Activated CD4-positive, alpha-beta T cell treated with anti-CD3 and anti-CD28 coated beads for 36 hours (primary cell): ENCODE measurements at places on chromosomes 2 and 18.

GRCh38 chr18:79902640-79903039, 48.8 kb downstream of the SLC66A2 start:
- no peak for DNase-seq

- no peak for DNase-seq
Measured at GRCh38 chr2:191329841-191330240, 84.6 kb downstream of the MYO1B start.

- DNase-seq: no peak
Measured at GRCh38 chr2:227834423-227834822, 20.8 kb downstream of the CCL20 start.

DNA sequence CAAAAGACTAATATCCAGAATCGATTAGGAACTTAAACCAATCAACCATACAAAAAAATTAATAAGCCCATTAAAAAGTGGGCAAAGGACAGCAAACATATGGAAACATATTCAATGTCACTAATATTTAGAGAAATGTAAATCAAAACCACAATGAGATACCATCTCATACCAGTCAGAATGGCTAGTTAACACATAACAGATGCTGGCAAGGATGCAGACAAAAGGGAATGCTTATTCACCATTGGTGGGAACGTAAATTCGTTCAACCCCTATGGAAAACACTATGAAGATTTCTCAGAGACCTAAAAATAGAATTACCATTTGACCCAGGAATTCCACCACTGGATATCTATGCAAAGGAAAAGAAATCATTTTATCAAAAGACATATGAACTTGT, 468.2 kb upstream of the ST6GAL2 start:
- DNase-seq: no peak

DNA sequence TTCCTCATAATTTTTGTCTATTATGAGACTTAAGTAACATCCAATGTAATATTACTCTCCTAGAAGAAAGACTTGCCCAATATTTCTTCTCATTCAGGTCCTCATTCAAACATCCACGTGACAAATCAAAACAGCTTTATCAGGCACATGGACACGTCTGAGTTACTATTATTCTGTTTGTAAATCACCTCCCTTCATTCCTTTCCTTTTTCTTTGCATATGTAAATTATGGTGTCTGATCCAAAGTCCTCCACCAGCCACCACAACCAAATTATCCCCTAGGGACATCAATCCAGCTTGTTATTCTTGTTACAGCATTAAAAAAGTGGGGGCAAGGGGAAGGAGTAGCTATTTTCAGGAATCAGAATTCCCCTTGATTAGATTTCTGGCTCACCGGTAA, 7.1 kb downstream of the TMEM163 start:
- DNase-seq: no peak

DNA sequence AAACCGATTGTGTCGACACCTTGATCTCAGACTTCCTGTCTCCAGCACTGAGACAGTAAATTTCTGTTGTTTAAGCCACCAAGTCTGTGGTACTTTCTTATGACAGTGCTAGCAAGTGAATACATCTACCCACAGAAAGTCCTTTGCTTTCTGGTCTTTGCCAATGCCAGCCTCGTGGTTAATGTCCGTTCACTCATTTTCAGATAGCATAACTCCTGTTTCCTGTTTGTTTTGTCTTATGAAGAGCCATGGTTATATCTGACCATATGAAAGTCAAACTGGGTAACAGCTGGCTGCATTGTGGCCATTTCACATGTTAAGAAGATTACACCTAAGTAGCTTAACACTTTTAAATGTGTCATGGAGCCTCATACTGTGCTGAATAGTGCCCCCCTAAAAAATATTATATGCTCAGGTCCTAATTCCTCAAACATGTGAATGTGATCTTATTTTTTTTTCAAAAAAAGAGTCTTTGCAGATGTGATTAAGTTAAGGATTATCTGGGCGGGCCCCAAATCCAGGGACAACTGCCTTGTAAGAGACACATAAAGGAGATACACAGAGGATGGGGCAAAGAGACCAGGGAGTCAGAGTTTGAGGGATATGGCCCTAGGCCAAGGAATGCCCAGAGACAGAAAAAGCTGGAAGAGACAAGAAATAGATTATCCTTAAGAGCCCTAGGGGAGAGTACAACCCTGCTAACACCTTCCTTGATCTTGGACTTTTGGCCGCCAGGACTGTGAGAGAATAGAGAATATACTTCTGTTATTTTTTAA, 118.0 kb downstream of the KCNE4 start:
- no peak for DNase-seq

- peak; percentile 39 for DNase-seq
Measured at GRCh38 chr2:104852090-104852666, 1.7 kb upstream of the POU3F3 start.

DNA sequence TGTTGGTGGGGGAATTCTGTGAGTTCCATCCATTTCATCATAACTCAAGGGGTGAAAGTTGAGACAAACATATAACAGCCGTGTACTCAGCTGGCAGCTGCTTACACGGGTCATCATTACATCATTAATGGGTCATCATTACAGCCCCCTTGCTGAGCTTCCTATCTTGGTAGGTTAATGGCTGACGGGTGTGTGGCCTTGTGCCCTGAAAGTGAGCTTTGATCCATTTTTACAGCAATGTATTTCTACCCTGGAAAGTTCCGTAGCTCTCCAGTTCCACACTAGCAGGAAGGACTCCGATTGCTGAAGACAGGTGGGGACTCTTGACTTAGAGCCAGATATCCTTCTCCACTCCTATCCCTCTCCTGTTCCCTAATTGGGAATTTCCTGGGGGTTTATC, 105.2 kb upstream of the DLX2 start:
- DNase-seq: no peak

- DNase-seq: no peak
Measured at GRCh38 chr2:153071090-153071489, 352.7 kb downstream of the ARL6IP6 start.

DNA sequence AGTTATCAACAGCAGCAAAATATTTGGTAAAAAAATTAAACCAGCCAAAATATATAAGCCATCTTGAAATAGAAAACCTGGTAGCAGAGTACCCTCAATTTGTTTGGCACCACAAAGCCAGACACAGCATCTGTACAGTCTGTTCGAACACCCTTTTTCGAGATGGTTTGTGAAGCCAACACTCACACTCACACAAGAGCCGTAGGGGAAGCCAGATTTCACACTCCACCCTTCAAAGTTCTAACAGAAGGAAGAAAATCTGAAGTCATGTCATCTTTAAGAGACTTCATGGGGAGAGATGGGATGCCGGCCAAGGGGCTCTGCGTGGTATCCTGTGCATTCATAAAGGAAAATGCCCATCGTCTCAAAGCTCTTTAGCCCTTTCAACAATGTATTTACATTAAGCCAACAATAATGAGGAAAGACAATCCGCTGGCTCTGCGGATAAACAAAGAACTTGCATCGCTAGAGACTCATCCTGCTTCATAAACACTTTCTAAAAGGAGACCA, 451.5 kb upstream of the CHST9 start:
- no peak for DNase-seq

GRCh38 chr2:25453199-25453905, 111.6 kb upstream of the DNMT3A start:
- DNase-seq: peak; percentile 69

GRCh38 chr2:101007415-101008345, 5.6 kb downstream of the RPL31 start:
- DNase-seq: no peak

- no peak for DNase-seq
Measured at GRCh38 chr2:159792599-159792998, 5.4 kb downstream of the CD302 start.

DNA sequence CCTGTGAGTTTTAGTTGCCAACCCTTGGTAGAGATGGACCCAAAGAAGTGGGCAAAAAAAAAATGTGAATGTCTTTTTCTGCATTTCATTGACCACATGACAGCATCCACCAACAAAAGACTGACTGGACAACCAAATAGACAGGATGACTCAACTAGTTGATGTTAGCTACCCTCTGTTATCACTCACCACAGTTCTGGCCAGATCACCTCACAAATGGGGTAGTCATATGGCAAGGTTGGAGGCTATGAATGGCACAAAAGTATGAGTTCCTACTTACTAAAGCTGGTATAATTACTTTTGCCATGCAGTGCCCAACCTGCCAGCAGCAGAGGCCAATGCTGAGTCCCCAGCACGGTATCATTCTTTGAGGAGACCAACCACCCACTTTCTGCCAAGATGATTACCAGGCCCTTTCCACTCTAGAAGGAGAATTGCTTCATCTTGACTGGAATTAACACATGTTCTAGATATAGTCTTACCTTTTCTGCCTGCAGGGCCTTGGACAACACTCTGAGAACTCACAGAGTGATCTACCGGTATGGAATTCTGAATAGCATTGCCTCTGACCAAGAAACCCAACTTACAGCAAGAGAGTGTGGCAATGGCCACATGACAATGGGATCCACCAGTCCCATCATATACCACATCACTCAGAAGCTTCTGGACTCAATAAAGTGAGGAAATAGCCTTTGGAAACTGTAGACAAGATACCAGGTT, 20.1 kb upstream of the TCF7L1 start:
- DNase-seq: no peak

- DNase-seq: no peak
Measured at GRCh38 chr2:37349231-37349860, 4.9 kb downstream of the QPCT start.

DNA sequence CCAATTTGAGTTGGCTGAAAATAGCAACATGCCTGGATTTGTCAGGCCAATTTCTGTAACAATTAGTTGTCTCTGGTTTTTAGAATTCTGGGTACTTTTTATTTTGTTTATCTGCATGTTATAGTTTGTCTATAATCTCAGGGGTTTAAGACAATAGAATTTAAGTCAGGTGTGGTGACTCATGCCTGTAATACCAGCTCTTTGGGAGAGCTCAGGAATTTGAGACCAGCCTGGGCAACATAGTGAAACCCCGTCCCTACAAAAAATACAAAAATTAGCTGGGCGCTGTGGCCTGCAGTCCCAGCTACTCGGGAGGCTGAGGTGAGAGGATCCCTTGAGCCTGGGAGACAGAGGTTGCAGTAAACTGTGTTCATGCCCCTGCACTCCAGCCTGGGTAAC, 114.4 kb upstream of the GLS start:
- DNase-seq: no peak

DNA sequence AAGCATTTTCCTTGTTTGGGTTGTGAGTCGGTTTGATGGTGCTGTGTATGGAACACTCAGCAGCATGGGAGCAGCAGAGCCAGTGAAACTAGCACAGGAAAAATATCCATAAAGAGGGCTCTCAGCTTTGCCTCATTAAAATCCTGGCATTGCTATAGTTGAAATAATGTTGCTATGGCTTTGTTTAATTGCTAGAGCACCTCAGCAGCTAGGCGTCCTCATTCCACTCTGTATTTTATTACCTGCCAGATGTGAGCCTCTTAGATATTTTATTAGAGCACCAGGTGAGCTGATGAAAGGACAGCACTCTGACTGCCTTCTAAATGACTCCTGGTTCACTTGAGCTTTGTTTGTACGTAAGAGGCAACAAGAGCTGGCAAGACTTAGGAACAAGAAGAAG, 232.4 kb downstream of the MTX2 start:
- DNase-seq: no peak

DNA sequence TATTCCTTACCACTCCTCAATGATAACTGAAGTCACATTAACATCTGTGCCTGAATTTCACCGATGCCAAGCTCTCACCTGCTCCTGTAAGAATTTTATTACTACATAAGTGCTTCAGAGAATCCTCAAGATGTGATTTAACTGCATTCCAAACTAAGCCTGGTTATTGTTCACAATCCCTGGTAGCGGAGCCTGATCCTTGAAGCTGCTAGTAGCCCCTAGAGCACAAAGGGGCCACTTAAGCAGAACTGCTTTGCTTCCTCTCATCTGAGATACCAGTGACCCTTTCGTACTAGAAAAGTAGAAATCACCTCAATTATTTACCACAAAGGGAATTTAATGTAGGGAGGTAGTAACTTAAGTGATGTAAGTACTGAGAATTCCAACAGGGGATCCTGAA, 529.6 kb downstream of the CPS1 start:
- no peak for DNase-seq

DNA sequence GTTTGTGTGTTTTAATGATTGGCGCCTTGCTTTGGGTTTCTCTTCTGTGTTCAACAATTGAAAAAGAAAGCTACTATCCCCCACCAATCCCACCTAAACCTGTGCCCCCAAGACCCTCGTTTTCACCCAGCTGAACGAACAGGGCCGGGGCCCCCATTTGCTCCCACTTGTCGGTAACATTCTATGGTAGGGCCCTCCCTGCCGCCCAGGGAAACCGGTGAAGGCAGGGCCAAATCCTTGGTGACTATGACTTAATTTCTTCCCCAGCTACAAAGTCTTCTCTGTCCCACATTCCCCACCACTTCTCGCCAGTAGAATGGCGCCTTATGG, 598 bp upstream of the SNRNP200 start:
- peak; percentile 23 for DNase-seq

DNA sequence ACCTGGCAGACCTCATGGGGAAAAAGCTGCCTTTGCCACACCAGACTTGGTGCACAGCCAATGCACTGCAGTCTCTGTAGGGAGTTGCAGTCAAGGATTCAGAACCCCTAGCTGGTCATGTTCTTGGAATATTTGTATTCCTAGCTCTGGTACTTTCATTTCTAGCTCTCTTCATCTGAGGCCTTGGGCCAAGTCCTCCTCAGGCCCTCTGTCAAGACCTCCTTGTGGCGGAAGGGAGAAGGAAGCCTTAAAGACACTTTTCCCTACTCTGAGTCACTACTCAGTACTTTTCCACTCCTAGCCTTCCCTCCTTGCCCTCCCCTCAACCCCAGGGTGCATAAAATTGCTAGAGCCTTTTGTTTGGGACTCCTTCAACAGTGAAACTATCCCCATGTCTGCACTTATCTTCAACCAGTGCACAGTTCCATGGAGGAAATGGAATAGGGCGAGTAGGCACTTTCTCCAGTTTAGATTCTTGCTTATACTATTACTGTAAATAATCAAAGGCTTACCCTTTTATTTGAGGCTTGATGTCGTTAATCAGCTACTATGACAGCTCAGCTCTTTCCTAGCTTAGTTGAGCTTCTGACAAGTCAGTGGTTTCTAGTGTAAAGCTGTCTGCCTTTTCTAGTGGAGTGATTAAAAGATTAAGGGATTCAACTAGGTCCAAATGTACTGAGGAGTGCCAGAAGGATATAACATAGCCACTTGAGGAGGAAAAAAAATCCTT, 15.8 kb downstream of the M1AP start:
- no peak for DNase-seq

DNA sequence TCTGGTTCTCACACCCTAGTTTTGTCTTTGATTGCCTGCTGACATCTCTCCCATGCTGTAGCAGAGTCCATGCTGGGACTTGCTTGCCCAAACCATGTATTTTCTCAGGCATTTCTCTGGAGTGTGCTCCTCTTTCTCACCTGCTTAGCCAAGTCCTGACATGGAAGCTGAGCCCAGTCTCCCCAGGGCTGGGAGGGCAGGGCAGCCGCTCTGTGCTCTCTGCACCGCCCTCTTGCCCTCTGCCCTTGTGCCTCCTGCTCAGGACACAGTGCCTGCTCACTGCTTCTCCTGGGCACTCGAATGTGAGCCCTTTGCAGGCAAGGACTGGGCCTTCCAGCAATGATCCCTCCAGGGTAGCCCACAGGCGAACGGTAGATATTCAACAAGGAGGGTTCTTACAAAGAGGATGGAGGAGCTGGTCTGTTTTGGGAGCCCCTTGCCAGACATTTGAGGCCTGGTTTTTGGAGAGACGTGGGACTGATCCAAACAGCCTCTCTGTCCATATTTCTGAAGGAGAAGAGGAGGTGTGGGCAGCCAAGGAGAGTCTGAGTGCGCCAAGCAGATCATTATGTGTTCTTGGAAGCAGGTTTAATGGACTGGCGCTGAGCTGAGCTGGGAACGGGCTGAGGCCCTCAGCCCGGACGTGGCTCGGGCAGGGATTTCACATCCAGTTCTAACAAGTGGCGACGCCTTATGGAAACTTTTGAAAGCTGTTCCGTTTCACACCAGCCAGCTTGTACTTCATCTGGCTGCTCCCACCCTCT, 4.0 kb downstream of the SLC14A2 start:
- no peak for DNase-seq
